ENCODE measurements at places on chromosomes 3 and 15. TPM values are rescaled to one million over a fixed set of nuclear protein-coding genes. Genes with fewer than 3 reads are reported as not detected.
A peak's percentile ranks its signal among the peaks of the same experiment; 100 is the strongest.

The EXD1 gene
- total RNA-seq: not detected

The CLDN18 gene
- not detected for total RNA-seq

The CISH gene
- 192 TPM for total RNA-seq

The PYGO1 gene
- total RNA-seq: not detected

The TLR9 gene
- total RNA-seq: 0.85 TPM

The GP5 gene
- total RNA-seq: 0.80 TPM

The GPR171 gene
- total RNA-seq: 134 TPM

The LZTFL1 gene
- total RNA-seq: 4.7 TPM

The CCR2 gene
- total RNA-seq: 0.16 TPM

The MESP2 gene
- total RNA-seq: not detected

The GJD2 gene
- total RNA-seq: not detected

DNA sequence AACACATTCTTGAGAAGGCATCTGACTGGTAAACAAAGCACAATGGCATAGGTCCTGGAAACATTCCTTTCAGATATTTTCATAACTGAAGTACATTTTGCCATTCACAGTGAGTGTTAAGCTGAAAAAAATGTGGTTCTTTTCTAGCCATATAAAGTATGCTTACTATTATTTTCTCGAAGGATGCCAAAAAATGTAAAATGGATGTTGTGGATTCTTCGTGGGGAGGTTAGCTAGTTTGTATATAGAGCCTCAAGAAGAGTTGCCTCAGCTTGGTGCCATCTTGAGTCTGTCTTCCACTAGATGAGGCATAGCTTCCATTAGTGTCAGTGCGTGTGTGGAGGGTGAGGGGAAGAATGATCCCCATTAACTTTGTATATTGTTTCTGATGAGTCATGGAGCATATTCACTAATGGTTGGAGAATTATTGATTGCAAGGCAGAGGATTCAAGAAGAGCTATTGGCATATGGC lies 4.1 kb downstream of the MBNL1 start:
- peak overlapping the region; percentile 91 for H3K27ac ChIP-seq
- H3K36me3 ChIP-seq: peaks cover 40% of the 10 kb centered on the region
- peaks cover 47% of the 10 kb centered on the region for H3K4me1 ChIP-seq
- peak; percentile 56 for DNase-seq
- H3K27me3 ChIP-seq: no peaks in the 10 kb centered on the region

DNA sequence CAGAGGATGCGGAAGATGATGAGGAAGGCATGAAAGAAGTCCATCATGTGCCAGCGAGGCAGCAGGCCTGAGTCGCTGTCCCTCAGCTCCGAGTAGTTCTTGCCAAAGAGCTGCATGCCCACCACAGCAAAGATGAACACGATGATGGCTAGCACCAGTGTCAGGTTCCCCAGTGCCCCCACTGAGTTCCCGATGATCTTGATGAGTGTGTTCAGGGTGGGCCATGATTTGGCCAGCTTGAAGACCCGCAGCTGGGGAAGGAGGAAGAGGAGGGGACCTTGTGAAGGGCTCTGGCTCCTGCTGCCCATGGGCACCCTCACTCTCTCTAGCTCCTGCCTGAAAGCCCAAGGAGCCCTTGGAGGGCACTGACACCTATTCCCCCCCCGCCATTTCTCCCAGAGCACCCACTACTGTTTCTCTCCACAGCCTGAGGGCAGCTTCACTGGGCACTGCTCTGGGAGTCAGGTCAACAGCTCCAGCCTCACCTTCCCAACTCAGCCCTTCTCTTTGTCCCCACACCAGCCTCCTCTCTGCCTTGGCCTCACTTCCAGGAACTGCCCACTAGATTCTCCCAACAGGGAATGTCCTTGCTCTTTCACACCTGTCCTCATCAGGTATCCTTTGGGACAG lies 63.6 kb downstream of the SCN5A start:
- H3K4me1 ChIP-seq: no peaks in the 10 kb centered on the region
- H3K4me3 ChIP-seq: no peak overlapping the region
- no peaks in the 10 kb centered on the region for H3K36me3 ChIP-seq
- no peak overlapping the region for H3K27ac ChIP-seq

DNA sequence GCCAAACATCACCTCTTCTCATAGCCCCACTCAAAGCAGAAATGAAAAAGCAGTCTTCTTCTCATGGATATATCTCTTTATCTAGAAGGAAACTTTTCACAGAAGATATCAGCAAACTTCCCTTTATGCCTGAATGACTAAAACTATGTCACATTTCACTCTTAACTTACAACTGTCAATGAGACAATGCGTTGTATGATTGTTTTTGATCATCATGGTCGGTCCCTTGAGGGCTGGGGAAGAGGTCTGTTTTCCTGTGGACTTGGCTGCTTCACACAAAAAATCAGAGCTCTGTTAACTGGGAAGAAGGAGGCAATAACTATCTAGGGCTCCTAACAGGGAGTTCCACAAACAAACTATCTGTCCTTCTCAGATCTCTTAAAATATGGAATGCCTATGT lies 5.1 kb downstream of the NLGN1 start:
- DNase-seq: no peak
- H3K36me3 ChIP-seq: no peaks in the 10 kb centered on the region
- peaks cover 2% of the 10 kb centered on the region for H3K4me1 ChIP-seq

GRCh38 chr15:32651229-32651837 lies 9.8 kb downstream of the SCG5 start:
- peaks cover 5% of the 10 kb centered on the region for H3K36me3 ChIP-seq
- no peak overlapping the region for H3K27ac ChIP-seq
- no peak overlapping the region for H3K4me3 ChIP-seq
- H3K27me3 ChIP-seq: peaks cover 2% of the 10 kb centered on the region
- no peaks in the 10 kb centered on the region for H3K4me1 ChIP-seq

DNA sequence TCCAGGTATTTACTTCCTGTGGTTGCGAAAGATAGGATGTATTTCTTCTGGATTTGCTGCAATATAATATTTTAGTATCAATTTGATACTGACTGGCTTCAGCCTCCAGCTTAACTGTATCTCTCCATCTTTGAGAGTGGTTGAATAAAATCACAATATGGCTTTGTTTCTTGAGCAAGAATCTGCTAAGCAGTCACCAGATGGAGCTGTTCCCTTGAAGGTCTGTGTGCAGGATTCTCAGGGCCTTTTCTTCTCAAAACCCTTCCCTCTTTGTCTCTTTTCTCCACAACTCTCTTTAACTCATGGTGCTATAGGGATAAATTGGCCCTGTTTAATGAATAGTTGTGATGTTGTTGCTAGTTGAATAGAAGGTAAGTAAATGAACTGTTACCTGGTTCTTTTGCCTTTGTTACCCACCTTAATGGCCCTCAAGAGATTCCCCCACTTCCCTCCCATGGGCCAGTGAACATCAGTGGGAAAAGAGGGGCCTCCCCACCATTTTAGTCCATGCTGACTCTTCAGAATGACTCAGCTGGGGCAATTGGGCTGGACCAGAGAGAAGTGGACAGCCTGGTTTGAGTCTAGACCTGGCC lies 34.8 kb upstream of the RAB6B start:
- H3K27ac ChIP-seq: no peak overlapping the region
- H3K36me3 ChIP-seq: no peaks in the 10 kb centered on the region
- no peak for DNase-seq

- H3K36me3 ChIP-seq: peaks cover 54% of the 10 kb centered on the region
- no peaks in the 10 kb centered on the region for H3K27me3 ChIP-seq
- H3K4me3 ChIP-seq: no peak overlapping the region
- peak overlapping the region; percentile 85 for H3K27ac ChIP-seq
Measured at GRCh38 chr3:152403632-152404066, 134.9 kb downstream of the MBNL1 start.

- no peaks in the 10 kb centered on the region for H3K36me3 ChIP-seq
- H3K27ac ChIP-seq: no peak overlapping the region
- DNase-seq: no peak
Measured at GRCh38 chr3:48215876-48216275, 7.4 kb upstream of the CAMP start.

- no peak for DNase-seq
- H3K27me3 ChIP-seq: no peaks in the 10 kb centered on the region
- H3K4me1 ChIP-seq: peaks cover 51% of the 10 kb centered on the region
- H3K27ac ChIP-seq: no peak overlapping the region
- peaks cover 28% of the 10 kb centered on the region for H3K36me3 ChIP-seq
Measured at GRCh38 chr3:140950144-140950543, 8.5 kb downstream of the SLC25A36 start.

DNA sequence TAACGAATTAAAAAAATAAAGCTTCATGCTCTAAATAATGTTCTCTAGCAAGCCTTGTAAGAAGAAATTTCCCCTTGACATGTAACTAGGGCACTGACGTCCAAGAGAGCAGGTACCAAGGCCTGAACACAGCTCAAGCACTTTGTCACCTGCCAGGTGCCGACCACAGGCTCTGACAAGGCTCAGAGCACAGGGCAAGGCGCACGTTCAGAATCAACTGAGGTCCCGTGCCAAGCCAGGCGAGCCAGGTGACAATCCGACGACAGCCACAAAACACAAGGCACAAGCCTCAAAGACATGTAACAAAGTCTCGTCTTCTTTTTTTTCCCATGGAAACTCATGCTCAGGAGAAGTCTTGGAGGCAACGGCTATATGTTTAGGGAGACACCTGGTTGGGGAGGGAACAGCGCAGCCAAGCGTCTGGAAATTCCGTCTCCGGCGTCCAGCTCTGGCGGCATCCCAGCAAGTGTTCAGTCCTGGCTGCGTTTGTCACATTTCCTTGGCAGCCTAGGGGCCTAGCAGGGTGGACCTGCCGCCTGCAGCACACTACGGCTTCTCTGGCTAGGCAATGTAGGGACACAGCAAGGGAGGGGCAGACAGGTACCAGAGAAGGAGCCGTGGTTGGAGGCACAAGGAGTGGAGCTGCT lies 76.7 kb downstream of the ADAMTS17 start:
- DNase-seq: no peak
- no peak overlapping the region for H3K27ac ChIP-seq
- H3K4me3 ChIP-seq: no peak overlapping the region

DNA sequence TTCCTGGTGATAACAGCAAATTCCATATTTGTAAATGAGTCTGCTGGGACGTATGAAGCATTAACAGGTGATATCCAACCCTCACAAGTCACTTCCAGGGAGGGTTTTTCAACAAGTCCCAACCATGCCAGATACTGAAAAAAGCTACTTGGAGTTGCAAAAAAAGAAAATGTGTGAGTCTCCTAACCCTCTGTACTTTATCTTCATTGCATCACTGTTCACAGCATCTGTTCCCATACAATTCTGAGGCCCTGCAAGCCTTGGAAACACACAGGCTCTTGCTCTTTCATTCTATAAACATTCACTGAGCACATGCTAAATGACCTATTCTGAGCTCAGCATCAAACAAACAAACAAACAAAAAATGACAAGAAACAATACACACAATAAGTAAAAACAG lies 120.8 kb downstream of the RFTN1 start:
- no peak overlapping the region for H3K4me3 ChIP-seq
- peaks cover 63% of the 10 kb centered on the region for H3K36me3 ChIP-seq
- peaks cover 40% of the 10 kb centered on the region for H3K4me1 ChIP-seq
- H3K27ac ChIP-seq: no peak overlapping the region
- no peaks in the 10 kb centered on the region for H3K27me3 ChIP-seq

GRCh38 chr15:35290301-35290721 lies 205.2 kb upstream of the NANOGP8 start:
- DNase-seq: no peak
- H3K27ac ChIP-seq: no peak overlapping the region
- H3K36me3 ChIP-seq: peaks cover 1% of the 10 kb centered on the region
- no peaks in the 10 kb centered on the region for H3K4me1 ChIP-seq
- H3K27me3 ChIP-seq: no peaks in the 10 kb centered on the region
- H3K4me3 ChIP-seq: no peak overlapping the region

DNA sequence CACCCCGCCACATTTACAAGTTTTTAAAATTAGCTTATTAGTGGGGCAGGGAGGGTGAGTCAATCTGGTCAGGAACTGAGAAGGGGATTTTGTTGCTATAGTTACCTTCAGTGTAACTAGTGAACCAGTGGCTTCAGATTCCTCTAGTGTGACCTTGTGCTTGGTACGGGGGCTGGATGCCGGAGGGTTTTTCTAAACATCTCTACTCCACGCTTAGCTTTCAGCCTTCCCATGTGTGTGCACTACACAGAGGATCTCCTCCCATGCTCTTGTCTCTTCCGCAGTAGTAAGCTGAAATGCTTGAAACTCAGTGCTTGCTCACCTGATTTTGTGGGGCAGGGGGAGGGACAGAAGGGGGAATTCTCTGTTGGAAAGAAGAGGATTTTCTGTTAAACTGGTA lies 67.9 kb upstream of the AKAP13 start:
- peak overlapping the region; percentile 74 for H3K27ac ChIP-seq

DNA sequence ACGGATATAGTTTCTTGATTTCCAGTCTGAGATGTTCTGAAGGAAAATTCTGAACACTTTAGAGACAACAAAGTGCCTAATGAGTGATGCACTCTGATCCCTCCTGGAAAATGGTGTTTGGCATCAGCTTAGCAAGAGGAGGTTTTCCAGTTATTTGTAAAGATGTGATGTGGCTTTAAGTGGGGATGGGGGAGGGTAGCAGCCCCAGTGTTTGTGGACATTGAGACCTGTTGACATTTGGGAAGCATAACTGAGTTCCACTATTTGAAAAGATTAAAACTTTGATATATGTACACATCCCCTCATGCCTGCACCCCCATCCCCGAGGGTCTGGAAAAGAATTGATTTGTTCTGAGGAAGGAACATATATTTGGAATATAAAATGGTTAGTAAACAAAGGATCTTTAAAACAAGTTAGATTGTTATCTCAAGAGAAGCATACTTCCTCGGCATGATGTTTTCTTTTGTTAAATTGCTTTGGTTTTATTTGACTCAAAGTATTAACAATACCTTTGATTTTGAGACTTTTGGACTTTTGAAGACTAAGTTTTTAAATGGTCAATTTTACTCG lies 6.5 kb downstream of the IGF1R start:
- no peak overlapping the region for H3K27ac ChIP-seq
- H3K27me3 ChIP-seq: peaks cover 9% of the 10 kb centered on the region
- no peak overlapping the region for H3K4me3 ChIP-seq
- DNase-seq: no peak

DNA sequence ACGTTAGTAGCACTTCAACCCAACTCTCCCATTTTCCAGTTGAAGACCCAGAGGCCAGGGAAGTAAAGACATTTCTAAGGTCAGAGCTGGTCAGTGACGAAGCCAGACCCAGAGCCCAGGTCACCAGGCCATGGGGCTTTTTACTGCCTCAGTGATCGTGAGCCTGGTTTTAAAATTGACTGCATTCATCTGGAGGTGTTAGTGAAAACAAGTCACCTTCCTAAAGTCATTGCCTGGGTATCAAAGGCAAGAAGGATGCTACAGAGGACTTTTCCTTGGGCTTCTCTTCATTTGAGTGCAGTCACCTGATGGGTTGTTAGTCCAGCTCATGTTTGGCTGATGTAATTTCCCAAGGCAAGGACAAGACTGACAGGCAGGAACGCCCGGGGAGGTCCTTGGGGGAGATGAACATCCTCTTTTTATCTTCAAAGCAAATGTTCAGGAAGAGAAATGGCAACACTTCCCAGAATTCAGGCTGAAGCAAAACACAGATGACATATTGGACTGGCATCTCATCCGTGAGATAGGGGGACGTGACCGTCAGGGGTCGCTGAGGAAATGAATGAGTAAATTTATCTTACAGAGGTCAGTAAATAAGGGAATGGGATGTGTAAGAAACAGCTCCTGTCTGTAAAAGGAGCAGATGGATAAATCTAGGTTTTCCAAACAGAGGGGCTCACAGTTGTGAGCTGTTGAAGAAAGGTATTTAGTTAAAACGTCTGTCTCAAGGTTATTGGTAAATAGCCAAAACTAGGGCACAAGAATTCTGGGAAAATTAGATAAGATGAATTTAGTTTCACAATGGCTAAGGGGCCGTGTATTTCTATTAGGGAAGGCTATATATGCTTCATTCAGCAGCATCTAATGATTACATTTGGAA lies 201.2 kb downstream of the OPA1 start:
- no peaks in the 10 kb centered on the region for H3K4me1 ChIP-seq
- H3K36me3 ChIP-seq: no peaks in the 10 kb centered on the region
- no peak overlapping the region for H3K4me3 ChIP-seq
- DNase-seq: no peak
- no peak overlapping the region for H3K27ac ChIP-seq
